ENCODE measurements at places on chromosomes 12 and 14. TPM values are rescaled to one million over a fixed set of nuclear protein-coding genes. Genes with fewer than 3 reads are reported as not detected.

TMEM30B gene
- polyA plus RNA-seq: 7.0 TPM

SAMD15 gene
- not detected for polyA plus RNA-seq

HOXC4 gene
- polyA plus RNA-seq: not detected

CRACR2A gene
- polyA plus RNA-seq: 19.9 TPM

ACSM4 gene
- polyA plus RNA-seq: not detected
